Activated T-cell treated with anti-CD3 and anti-CD28 coated beads for 1 hour (primary cell): ENCODE measurements at places on chromosomes 1 and 21.

- DNase-seq, result no peak
These were observed 185.6 kb downstream of the CLEC20A start for GRCh38 chr1:178311164-178311563.

DNA sequence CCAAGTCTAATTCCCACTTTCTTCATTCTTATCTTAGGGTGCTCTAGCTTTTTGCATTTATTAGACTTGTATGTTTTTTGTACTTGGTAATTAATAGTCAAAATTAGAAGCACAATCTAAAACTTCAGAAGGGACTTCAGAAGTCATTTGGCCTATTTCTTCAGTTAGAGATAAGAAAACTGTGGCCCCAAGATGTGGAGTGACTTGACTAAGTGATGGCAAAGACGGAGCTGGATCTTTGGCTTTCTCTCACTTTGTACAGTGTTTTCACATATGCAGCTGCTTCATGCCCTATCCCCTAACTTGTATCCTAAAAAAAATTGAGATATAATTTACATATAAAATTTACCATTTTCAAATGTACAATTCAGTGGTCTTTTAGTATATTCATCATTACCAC lies 21.7 kb downstream of the EPB41 start:
- DNase-seq, result no peak

DNA sequence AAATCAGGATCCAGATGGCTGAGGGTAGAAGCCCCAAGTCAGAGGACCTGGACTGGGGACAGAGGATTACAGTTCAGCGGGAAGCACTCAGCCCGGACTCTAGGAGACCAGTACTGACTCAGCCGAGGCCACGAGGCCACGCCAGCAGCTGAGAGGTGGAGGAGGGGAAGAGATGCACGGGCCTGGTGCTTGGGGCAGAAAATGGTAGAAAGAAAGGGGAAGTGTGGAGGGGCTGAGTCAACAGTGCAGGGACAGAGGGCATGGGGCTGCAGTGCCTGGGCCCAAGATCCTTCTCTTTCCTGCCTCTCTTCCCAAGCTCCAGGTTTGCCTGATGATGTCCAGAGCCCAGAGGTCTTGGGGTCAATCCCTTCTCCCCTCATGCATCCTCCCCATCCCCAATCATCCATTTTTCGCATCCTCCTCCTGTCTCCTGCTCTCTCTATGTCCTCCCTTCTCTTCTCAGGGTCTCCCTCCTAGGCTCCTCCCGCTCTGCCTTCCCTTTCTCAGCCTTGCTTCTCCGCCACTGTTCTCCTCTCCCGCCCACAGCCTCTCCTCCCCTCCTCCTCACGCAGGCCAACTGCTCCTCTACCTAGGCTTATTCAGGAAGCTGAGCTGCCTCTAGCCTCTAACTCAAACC lies 7.7 kb downstream of the ARHGEF2 start:
- no peak for DNase-seq

DNA sequence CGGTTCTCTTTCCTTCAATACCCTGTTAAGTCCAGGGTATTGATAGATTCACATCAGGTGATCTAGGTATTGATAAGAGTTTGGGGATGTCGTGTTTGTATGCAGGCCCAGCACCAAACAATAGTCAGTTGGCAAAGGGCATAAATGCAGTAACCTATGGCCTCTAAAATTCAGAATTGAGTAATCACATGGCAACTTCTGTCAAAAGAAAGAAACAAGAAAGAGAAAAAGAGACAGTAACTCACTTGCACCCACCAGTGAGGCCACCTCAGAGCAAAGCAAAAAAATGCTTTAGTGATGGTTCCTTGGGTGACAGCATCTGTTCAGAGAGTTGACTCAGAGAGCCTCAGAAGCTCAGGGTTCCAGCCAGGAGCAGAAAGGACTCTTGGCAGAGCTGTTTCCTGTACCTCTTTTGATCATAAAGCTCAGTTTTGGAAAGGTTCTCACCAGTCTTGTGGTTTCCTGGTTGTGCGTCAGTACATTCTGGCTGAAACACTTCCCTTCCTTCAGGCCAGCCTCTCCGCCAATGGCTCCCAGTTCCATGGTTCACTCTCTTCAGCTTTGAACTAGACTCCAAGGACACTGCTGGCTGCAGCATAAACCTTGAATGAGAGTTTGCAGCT lies 70.1 kb upstream of the GORAB start:
- no peak for DNase-seq

- DNase-seq, result no peak
These were observed 47.0 kb upstream of the CSF1 start for GRCh38 chr1:109863667-109864046.

- no peak for DNase-seq
These were observed 1.0 kb downstream of the KCNK1 start for GRCh38 chr1:233614743-233615521.

DNA sequence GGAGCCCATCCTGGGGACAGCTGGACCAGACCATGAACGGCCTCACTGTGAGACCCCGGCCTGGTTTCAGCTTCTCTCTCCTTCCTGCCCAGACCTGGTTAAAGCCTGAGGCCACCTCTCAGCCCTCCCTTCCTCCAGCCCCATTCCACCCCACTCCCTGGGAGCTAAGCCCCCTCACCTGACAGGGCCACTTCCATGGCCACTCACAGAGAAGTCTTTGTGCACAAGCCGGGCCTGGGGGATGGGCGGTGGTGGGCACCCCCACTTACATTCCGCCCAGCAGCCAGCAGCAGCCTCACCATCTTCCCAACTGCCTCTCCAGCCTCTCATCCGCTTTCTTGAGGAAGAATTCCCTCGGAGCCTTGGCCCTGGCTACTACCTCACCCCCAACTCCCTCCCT lies 40.4 kb downstream of the RHBG start:
- DNase-seq, result no peak

DNA sequence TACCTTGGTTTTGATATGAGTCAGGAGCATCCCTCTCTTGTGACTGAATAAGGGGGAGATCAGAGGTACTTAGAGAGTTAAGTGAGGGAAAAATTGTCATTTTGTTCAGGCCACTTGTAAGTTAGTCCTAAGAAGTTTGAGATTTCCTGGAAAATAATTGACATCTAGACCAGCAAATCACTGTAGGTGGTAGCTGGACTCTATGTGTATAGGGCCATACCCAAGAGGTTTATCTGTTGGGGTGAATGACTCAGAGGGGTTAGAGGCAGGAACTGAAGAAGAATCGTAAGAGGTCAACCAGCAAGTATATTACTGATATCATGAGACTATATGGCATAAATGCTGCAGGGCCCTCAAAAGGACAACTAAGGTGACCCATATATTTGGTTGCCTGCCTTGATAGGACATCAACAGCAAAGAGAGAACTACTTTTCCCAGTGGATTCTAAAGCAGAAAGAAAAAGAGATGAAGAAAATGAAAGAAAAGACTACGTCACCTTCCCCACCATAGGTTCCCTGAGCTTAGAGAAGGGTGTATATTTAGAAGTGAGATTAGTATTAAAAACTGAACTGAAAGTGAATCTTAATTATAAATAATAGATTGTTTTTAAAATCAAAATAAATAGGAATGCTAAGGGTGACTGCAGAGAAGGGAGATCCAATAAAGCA lies 8.0 kb upstream of the RNPC3 start:
- no peak for DNase-seq

DNA sequence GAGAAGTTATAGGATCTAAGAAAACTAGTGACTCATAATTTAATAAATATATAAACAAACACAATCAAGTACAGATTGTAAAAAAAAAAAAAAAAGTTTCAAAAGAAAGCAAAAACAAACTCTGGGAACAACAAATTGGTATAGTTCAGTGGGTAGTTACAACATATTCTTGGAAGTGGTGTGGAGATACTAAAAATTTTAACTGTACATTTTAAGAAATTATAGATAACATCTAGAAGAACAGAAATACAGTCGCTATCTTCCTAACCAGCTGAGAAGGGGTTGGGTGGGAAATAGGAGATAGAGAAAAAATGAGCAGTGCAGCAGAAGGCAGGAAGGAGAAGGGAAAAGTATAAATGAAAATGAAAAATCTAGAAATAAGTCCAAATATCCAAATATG lies 70.5 kb downstream of the LRRC8C start:
- no peak for DNase-seq

- no peak for DNase-seq
These were observed 1.3 kb downstream of the CNN3 start for GRCh38 chr1:94925561-94926125.

DNA sequence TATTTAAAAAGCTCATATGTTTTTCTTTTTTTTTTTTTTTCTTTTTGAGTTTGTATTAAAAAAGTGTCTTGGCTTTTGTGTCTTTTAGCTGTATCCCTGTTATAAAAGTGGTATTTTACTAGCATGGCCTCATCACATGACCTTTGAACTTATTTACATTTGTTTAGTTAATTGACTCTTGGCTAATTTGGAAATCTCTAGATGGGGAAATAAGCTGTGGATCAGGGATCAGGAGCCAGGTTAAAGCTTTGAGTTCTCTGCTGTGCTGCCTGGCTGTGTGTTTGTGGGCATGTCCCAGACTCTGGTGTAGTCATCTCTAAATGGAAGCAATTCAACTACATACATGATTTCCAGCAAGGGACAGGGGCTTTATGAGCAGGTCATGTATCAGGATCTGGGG lies 56.5 kb downstream of the HHAT start:
- DNase-seq, result no peak

- no peak for DNase-seq
These were observed 483.0 kb upstream of the DEPDC1 start for GRCh38 chr1:68979891-68980290.

- DNase-seq, result no peak
These were observed 59.9 kb downstream of the TOR3A start for GRCh38 chr1:179141592-179142251.

- no peak for DNase-seq
These were observed 39.0 kb downstream of the LRRC71 start for GRCh38 chr1:156959414-156959813.

GRCh38 chr1:109822749-109823542 lies 59.2 kb upstream of the EPS8L3 start:
- no peak for DNase-seq

DNA sequence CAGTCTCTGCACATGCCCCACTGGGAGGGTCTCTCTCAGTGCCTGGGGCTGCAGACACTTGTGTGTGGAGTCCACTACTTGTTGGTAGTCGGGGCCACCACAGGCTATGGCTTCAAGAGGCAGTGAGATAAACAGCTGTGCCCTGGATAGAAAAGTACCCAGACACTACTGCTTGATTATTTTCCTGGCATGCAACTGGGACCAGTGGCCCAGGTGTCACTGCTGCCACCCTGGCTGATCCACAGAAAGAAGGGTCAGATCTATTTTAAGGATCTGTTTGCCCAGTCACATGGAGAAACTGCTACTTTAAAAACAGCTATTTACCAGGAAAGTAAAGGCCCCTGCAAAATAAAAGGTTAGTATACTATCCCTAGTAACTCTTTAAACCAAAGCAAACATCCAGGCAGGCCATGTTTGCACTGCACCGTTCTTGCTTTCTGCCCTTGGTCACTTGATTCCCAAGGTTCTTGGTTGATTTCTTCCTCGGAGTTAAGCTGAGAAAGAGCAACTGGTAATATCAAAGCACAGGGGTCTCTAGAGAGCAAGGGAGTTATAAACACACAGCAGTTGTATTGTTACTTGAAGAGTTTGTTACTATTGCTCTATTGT lies 99.9 kb downstream of the GLUL start:
- no peak for DNase-seq

GRCh38 chr21:33731447-33731846 lies 89.1 kb downstream of the ITSN1 start:
- DNase-seq, result no peak

DNA sequence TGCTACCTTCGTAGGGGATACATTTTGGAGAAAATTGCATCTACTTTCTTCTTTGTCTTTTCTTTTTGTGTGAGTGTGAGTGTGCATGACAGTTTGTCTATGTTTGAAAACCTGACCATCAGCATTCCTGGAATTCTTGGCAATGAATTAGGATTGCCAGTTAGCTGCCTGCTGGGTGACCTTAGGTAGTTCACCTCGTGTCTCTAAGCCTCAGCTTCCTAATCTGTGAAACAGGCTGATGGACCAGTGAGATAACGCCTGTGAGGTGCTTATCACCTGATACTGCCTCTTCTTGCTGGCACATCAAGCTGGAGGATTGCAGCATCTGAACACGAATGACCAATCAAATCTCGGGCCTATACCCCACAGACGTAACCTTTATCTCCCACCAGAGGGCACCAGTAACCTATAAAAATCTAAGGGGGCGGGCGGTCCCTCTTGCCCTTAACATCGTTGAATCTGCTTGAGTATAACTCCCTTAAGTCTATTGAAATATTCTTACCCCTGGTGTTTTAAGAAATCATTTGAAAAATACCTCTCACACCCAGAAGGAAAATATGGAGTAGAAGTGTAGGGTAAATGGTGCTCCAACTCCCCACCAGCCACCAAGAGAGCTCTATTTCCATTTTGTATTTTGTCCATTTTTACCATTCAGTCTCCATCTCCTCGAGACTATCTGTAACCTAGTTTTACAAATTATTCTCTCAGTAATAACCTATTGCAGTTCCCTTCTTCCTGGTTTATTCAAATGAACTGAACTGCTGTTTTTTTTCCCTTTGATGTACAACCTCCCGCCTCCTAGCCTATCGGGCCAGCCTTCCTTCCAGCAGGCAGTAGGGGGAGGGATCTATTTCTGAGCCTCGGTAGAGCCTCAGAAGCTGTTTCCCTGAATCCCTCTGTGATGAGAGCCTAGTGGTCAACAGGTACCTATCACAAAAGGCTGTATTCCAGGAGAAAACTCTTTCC lies 49.7 kb downstream of the MDM4 start:
- peak; percentile 23 for DNase-seq

GRCh38 chr1:12369258-12369657 lies 139.4 kb downstream of the VPS13D start:
- DNase-seq, result no peak

DNA sequence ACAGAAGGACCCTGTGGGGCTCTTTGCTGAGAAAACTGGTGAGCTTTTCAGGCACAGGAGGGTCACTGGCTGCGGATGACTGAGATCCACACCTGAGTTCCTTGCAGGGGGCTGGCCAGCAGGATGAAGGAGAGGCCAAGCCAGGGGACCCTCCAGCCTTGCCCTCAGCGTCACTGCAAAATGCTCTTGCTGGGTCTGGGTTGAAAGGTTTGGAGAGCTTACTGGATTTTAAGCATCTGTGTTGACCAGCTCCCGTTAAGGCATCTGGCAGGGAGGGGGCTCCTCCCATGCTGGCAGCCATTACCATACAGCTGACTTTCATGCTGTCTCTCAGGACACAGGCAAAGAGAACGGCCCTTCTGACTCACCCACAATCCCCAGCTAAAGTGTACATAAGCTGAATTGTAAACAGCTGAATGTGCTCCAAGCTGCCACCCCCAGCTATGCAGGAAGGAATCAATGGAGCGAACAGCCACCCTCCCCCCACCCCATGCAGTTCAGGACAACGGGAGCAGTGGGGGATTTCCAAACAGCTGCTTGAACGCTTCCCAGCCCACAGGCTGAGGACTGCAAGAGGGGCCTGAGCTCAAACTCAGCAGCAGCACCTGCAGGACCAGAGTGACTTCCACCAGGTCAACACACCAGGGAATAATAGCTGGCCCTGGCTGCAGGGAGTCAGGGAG lies 21.3 kb upstream of the A3GALT2 start:
- no peak for DNase-seq
